Kidney tubule cell (primary cell): ENCODE measurements at places on chromosomes 13 and 19.

DNA sequence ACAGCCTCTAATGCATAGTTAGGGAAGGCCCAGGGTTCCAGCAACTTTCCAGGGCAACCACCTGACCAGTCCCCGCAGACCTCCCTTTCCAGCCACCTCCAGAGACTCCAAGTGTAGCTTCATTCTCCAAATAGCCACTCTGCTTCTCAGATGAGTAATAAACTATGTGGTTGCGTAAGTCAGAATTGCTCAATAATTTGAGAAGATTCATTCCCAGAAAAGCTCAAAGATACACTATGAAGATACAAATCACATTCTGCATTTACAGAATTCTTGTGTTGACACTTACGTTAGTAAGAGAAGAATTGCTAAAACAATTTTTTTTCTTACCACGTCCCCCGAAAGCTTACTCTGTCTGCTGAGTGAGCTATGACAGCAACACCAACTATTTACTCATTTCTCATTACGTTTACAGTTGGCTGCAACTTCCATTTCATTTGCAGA is 8.2 kb upstream of the LATS2 start:
- peak; percentile 81 for DNase-seq

- no peak for DNase-seq
Observed at GRCh38 chr19:18307271-18307681, 15.6 kb downstream of the LSM4 start.

GRCh38 chr19:31499281-31500196 is 150.3 kb upstream of the TSHZ3 start:
- no peak for DNase-seq

- peak; percentile 47 for DNase-seq
Observed at GRCh38 chr13:100597253-100597652, 8.7 kb upstream of the GGACT start.

DNA sequence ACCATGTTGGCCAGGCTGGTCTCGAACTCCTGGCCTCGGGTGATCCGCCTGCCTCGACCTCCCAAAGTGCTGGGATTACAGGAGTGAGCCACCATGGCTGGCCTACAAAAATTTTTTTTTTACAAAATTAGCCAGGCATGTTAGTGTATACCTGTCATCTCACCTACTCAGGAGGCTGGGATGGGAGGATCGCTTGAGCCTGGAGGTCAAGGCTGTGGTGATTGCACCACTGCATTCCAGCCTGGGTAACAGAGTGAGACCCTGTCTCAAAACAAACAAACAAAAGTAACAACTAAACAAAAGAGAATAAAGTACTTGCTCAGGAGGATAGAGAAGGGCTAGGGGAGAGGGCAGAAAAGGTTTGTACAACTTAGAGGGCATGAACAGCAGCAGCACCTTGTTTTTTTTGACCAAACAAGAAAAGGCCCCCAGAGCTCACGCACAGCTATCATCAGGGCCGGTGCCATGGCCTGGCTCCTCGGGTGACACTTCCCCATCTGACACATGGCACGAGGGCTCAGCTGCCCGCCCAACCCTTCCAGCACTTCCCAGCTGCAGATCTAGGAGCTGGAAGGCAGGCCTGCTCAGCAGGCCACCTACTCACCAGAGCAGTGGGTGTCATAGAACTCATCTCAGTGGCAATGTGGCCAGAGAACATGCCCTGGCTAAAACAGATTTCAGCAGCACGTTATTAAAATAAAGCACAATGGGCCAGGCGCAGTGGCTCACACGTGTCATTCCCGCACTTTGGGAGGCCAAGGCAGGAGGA is 8.6 kb upstream of the SLC7A9 start:
- DNase-seq, result no peak

DNA sequence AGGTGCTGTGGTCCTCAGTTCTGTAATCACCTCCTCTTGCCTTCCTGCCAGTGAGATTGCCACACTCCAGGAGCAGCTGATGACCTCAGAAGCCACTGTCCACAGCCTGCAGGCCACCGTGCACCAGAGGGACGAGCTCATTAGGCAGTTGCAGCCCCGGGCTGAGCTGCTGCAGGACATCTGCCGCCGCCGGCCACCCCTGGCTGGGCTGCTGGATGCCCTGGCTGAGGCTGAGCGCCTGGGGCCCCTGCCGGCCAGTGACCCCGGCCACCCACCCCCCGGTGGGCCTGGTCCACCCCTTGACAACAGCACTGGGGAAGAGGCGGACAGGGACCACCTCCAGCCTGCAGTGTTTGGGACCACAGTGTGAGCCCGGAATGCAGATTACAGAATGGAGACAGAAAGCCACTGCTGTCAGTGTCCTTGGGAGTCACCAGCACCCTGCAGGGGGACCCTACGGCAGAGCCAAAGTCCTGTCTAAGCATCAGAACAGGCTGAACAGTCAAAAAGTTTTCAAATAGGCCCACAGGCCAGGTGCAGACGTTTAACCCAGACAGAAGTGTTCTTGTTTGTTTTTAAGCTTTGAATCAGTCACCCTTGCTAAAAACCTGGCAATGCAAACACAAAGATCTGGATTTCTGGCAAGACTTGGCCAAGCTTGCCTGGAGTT is 4.2 kb downstream of the VMAC start:
- DNase-seq, result no peak

DNA sequence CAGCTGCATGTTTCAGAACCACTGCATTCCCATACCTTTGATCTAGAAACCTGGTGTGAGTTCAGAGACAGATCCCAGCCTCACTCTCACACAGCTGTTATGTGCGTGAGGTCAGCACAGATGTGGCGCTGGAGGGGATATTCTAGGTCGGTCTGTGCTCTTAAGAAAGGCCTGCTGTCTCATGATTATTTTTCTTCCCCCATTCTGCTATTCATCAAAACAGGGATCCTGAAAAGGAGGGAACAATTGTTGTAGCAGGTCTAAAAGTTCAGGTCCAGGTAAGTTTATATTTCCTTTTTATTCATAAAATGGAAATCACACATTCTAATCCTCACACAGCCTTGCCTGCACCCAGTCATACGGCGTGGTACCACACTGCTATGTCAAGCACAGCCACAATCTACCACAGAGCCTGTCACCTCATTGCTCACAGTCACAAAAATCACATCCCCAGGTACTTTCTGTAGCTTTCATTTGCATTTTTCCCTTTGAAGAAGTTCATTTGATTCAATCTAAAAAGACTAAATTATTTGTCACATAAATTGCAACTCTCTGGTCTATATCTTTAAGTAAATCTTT is 867 bp downstream of the ZNF546 start:
- no peak for DNase-seq

GRCh38 chr19:35114353-35115176 is 1.1 kb upstream of the FXYD3 start:
- DNase-seq, result peak; percentile 30

- peak; percentile 56 for DNase-seq
Observed at GRCh38 chr13:88000239-88000638, 329.1 kb downstream of the SLITRK5 start.

- no peak for DNase-seq
Observed at GRCh38 chr19:55930996-55931515, 1.1 kb downstream of the NLRP13 start.

- DNase-seq, result peak; percentile 89
Observed at GRCh38 chr13:45280751-45281634, 60.0 kb downstream of the TPT1 start.

GRCh38 chr19:34667349-34668076 is 9.4 kb downstream of the SCGB2B2 start:
- DNase-seq, result peak; percentile 24

GRCh38 chr19:4136680-4137088 is 12.8 kb upstream of the MAP2K2 start:
- DNase-seq, result no peak

GRCh38 chr19:58516964-58517833 is 2.4 kb downstream of the ZBTB45 start:
- no peak for DNase-seq

DNA sequence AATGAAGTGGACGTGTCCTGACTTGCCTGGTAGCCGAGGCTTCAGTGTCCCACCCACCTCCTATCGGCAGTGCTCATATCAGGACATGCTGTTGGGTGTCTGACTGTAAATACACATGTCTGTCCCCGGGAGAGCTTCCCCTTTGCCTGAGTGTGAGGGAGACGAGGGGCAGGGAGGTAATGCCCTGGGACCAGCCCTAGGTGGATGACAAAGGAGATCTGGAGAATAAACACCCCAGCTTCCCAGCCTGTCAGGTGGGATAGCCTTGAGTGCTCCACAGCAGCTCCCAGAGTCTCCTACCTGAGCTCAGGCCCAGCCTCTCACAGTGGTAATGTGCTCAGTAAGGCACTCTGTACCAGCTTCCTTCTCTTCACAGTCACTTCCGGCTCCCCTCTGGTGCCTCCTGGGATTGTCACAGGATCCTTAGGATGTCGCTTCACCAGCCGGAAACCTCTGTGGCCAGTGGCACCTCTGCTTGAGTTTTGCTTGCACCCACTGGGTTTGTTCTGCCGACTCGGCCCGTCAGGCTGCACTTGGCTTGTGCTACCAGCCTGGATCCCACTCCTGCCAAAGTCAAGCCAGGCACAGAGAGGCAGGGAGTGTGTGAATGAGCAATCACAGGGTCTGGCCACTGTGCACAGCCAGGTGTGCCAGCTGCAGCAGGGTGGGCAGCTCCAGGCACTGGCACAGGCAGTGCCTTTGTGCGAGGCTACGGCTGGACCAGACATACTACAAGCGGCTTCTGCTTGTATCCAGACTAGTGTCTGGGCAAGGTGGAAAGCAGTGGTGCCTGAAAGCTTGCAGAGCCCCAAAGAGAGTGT is 54.4 kb upstream of the RGCC start:
- no peak for DNase-seq

DNA sequence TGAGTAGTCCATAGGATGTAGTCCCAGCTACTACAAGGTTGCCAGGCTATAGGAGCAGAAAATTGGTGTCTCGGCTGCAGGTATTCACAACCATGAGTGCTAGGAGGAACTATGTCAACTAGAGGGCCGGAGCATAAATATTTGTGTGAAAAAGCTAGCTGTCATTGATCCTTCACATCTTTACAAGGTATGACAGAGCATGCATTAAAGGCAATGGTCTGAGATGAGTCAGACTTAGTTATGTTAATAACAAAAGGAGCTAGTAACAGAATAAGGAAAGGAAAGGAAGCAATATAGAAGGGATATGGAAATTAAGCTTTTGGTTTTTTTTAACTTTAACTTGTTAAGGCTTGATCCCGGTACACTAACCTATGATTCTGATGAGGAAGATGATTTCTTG is 40.9 kb upstream of the PSG9 start:
- DNase-seq, result no peak

DNA sequence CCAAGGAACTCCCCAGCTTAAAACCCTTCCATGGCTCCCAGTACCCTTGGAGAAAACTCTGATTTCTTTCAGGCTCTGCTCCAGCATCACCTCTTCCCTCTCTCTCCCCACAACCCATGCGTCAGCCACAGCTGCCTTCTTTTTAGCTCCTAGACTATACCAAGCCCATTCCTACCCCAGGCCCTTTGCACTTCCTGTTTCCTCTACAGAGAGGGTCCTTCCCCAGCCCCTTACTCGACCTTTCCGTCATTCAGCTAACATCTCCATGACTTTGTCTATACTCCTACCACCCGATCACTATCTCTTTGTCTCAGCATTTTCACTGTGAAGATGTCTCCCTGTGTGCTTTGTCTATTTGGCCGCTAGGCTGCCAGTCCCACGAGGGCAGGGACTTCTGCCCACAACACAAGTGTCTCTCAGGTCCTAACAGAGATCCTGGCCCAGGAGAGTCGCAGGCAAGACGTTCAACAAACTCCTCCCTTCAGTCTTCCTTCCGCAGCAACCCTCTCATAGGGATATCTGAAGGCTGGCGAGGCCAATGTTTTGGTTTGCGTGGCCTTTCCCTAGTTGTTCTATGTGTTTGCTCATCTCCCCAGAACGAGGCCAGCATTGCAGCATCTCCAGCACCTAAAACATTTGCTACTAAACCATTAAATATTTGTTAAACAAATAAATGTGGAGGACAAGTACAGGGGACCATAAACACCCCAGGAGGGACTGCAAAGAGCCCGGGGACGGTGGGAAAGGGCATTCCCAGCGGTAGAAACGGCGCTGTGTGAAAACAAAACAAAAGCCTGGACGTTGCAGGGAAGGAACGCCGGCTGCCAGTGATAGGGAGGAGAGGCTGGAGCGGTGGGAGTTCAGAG is 816 bp downstream of the CCNP start:
- DNase-seq, result no peak
